ENCODE measurements at places on chromosomes 12 and 14.

GRCh38 chr12:5514016-5514415 lies 82.1 kb downstream of the NTF3 start:
- DNase-seq = no peak

GRCh38 chr12:105032703-105033357 lies 46.7 kb downstream of the NOPCHAP1 start:
- no peak for DNase-seq

DNA sequence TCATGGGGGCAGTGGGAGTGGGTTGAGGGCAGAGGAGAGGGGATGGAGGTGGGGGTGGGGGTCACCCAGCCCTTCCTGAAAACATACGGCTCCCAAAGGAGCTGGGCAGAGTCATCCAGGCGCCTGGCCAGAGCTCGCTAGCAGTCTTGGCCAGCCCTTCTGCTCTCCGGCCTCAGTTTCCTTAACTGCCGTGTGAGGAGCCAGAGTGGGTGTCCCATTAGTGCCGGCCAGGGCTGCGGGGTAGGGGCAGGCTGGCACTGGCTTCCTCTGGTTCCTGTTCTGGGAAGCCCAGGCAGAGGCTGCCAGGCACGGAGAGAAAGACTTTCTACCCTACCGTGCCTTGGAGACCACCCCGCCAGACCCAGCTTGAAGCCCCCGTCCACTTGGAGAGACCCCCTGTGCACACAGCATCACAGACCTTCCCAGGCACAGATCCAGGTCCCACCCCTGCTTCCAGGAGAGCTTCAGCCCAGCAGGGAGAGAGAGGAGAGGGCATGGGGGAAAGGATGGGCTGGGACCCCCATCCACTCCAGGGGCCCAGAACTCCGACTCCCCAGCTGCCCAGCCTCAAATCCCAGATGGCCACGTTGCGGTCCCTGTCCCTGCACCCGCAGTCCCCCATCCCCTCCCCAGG lies 93.3 kb downstream of the RFLNA start:
- peak; percentile 61 for DNase-seq

GRCh38 chr12:49867570-49868341 lies 24.9 kb upstream of the BCDIN3D start:
- no peak for DNase-seq

GRCh38 chr12:3896356-3896755 lies 23.2 kb upstream of the PARP11 start:
- DNase-seq = no peak

- DNase-seq = no peak
Measured at GRCh38 chr12:124713436-124714082, 146.1 kb upstream of the NCOR2 start.

GRCh38 chr14:75372260-75372659 lies 55.6 kb upstream of the JDP2 start:
- no peak for DNase-seq

- DNase-seq = no peak
Measured at GRCh38 chr14:34005901-34006300, 55.0 kb upstream of the EGLN3 start.

DNA sequence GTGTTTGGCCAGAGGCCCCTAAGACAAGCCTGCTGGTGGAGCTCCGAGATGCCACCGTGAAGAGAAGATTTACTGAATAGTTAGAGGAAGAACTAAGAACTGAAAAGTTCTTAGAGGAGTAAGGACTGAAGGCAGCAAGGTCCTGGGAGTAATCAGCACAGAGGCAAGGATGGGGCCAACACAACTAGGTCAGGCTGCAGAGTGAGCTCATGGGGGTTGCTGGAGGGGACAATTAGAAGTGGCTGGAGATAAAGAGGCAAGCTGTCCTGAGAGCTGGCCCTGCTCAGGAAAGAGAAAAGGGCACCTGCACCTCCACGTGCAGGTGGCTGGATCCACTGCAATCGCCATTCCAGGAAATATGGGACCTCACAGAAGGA lies 52.7 kb downstream of the NFKBIA start:
- no peak for DNase-seq

DNA sequence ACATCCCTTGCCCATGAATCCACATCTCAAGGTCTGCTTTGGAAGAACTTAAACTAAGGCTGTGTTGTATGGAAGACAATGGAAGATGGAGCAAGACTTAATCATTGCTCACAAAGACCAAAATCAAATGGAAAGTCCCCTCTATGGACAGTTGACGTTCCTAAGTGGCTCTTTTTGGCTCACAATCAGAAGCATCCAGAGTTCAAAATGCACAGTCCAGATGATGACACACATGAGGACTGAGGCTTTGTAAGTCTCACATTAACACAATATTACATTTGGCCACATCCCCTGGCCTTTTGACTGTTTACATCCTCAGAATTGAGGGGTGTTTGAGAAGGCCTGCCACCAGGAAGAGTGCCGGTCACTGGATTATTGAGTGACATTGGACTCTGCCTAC lies 122.3 kb upstream of the CPM start:
- DNase-seq = no peak

- DNase-seq = no peak
Measured at GRCh38 chr12:45349916-45350315, 134.0 kb downstream of the ANO6 start.

DNA sequence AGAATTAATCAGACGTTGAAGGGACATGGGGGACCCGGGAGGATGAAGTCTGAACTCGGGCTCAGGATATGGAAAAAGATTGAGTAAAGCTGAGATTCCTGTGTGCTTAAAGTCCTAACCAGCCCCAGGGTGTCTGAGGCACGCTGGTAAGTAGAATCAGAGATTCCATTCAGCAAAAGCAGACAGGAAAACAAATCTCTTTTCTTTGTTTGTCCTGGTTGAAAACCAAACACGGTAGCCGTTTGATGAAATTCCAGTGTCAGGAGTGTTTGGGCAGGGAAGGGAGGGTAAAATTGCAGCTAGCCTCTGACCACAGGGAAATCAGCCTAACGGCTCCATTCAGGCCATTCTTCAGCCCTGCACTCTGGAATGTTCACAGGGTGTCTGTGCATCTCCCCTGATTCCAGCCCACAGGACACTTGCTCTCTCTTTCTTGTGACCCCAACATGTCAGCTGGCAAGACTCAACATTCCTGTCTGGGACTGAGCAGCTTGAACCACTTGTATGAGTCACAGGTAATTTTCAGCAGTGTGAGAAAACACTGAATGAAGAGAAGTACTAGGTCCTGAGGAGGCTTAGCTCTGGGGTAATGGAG lies 31.0 kb downstream of the NINJ2 start:
- no peak for DNase-seq

DNA sequence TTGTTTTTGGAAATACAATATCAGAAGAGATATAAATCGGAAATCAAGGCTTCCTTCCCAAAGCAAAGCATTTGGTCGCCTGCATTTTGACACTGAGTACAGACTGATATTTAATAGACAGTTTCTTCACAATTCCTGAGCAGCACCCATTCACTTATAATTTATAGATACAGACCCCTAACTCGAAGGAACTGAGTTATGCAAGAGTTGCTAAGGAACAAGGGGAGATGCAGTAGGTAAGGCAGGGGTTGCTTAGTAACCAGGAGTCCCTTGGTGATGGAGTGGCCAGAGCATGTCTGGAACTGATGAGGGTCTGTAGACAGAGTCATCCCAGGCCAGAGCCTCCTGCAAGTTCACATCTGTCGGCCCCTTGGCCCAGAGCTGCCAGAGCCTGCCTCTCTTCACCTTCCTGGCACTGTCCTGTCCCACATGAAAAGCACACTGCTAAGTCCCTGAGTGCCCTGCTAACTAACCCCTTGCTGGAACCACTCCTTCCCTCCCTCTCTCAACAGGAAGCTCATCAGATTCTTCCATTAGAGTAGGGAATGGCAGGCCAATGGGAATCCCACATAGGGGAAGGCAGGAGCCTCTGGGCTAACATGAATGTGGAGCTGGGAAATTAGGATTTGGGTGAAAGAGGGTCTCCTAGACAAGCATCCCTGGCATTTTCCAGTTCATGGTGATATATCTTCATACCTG lies 3.6 kb upstream of the DHRS2 start:
- no peak for DNase-seq

GRCh38 chr12:75646329-75647210 lies 135.2 kb upstream of the KRR1 start:
- no peak for DNase-seq

GRCh38 chr14:49982501-49982951 lies 89.6 kb downstream of the ARF6 start:
- DNase-seq = no peak

DNA sequence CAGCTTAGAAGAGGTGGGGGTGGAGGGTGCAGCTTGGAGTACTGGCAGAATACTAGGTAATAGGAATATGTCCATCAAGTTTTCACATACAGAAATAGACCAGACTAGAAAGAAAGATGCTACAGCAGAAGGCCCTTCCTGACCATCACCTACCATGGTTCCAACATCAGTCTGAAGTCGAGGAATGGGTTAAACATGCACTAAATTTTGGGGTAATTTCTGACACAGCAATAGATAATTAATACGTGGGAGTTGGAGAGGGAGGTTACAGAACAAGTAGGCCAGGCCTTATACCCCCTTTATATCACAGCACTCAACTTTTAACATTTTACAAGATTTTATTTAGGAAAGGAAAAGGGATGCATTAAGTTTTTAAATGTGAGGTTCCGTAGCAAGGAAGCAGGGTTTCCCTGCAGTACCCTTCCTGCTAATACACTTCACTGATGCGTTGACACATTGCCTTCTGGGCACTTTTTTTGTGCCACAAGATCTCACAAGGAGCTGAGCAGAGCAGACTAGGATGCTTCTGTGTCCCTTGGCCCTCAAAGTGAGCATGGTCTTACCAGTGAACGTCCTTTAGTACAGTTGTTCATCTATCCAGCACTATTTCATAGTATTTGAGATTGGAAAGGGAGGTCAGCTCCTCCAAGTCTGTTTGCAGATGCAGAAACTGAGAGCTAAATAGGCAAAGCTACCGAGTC lies 50.8 kb downstream of the EID3 start:
- DNase-seq = no peak

- DNase-seq = no peak
Measured at GRCh38 chr12:52093346-52093745, 13.8 kb downstream of the SMIM41 start.

DNA sequence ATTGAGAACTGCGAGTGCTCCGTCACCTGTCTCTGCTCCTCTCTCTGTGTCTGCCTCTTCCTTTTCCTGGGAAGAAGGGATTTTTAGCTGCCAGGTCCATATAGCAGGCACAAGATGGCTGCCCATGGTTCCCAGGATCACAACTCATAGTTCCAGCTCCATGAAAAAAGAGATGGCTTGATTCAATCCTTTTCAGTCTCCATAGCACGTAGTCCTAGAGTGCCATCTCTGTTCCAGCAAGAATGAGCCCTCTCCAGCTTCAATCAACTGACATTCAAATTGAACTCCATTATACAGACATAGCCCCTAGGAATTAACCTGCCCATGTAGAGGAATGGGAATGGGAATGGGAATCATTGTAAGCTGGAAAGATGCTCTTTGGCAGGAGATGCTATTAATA lies 34.7 kb upstream of the RTRAF start:
- DNase-seq = no peak

GRCh38 chr12:89395712-89396111 lies 43.4 kb upstream of the DUSP6 start:
- DNase-seq = no peak

DNA sequence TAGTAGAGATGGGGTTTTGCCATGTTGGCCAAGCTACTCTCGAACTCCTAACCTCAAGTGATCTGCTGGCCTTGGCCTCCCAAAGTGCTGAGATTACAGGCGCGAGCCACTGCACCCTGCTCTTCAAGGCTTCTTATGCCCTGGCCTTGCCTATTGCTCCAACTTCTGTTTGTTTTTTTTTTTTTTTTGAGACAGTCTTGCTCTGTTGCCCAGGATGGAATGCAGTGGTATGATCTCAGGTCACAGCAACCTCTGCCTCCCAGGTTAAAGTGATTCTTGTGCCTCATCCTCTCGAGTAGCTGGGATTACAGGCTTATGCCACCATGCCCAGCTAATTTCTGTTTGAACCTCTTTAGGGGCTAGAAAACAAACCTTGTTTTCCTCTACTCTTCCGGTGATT lies 6.0 kb upstream of the ABCD4 start:
- no peak for DNase-seq

GRCh38 chr12:24754690-24755638 lies 193.9 kb downstream of the BCAT1 start:
- DNase-seq = no peak

- peak; percentile 27 for DNase-seq
Measured at GRCh38 chr12:123761841-123762714, at the start of gene DNAH10. TSS of gene DNAH10 (plus strand) at chr12:123762301. CDS start at chr12:123762337, 36 bp downstream.
